Germinal center (tissue), 1 donor: ENCODE measurements at places on chromosomes 3 and 15.

DNA sequence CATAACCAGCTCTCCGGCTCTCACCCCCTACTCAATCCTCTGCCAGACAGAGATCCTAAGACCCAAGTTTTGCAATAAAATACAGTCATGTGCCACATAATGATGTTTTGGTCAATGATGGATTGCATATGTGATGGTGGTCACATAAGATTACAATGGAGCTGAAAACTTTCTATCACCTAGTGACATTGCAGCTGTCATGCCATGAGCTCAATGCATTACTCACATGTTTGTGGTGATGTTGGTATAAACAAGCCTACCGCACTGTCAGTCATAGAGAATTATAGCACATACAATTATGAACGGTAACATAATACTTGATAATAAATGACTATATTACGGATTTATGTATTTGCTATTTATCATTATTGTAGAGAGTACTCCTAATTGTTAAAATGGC, 26.9 kb upstream of the SAMMSON start:
- DNase-seq = no peak

- DNase-seq = no peak
These were observed 102.8 kb downstream of the ARRDC4 start for GRCh38 chr15:98063315-98063714.

DNA sequence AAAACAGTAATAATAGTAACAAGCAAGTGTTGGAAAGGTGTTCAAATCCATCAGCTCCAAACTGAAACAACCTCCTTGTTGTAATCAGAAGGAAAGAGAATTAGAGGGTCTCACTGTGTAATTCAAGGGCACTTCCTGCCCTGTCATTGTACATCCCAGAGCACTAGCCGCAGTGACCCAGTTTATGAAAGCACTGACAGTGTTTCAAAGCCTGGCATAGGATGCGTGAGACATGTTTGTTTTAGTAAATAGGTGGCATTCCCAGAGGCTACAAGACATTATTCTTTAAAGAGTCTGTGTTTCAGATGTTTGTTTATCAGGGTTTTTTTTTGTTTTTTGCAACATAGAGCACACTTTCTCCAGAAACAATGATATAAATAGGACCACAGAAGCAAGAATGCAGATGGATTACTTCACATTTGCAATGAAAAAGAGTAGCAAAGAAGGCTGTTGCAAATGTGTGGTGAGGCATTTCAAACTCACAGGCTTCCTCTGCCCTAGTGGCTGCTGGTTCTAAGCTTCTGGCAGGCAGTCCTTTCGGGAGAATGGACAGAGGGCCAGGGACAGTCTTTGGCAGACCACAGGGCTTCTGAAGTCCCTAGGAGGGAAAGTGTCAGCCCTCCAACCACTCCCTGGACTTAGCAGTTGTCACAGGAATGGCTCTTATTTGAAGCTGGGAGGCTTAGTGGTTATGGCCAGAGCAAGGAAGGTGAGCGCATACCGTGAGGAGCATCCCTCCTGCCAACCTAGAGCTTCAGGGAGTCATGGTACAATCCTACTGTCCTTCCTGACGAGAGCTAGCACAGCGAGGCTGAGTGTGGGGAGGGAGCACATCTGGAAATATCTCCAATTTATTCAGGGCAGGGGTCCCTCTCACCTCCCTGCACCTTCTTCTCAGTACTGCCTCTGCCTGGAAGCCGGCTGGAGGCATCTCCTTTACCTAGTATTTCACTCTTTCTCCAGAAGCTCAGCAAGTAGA, 31.4 kb upstream of the TIPARP start:
- DNase-seq = no peak

- no peak for DNase-seq
These were observed 15.2 kb upstream of the IQCF6 start for GRCh38 chr3:51794206-51794605.

DNA sequence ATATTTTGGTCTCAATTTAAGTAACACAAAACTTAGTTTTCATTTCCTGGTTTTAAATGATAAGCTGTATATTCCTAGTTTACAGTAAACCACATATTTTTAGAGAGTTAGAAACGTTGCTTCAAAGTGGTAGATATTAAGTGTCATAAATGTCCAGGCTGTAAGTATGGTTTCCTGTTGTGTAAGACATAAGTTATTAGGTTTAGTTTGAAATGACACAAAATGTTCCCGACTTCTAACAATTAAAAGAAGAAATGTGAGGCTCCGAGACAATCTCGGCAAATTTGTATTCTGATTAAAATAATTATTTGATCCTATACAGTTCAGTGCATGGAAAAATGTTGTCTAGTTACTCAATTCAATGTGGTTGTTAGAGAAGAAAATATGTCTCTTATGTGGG, 387.3 kb downstream of the EPHA3 start:
- DNase-seq = no peak

DNA sequence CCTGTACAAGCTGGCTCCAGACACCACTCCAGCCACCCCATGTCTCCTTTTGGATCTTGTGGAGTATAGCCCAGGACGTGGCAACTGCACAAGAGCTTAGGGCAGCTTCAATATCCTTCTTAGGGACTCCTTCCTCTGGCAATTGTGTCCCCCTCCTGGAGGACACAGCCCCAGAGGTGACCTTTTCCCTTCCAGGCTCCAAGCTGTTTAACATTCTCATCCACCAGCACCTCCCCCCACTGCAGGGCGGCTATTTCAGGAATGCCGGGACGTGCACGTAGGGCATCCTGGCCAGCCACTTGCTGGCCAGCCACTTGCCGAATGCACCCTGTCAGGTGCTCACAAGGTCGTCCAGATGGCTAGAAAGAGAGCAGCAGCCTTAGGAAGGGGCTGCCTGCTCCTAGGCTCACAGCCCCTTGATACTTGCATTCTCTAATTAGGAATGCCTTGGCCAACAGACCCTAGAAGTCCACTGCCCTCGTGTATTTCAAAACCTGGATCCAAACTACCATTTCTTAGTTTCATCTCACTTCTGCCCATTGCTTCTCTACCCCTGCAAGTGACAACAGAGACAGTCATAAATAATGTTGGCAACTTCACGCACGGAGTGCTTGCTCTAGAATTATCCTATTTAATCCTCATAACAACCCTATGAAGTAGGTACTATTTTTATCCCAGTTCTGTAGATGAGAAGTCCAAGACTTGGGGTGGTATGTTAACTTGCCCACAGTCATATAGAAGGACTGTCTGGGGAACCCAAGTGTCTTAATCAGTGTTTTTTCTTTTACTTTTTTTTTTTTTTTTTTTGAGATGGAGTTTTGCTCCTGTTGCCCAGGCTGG, 24.5 kb upstream of the IDH2 start:
- DNase-seq = no peak

- DNase-seq = no peak
These were observed 49.4 kb downstream of the CPN2 start for GRCh38 chr3:194301730-194302129.

- no peak for DNase-seq
These were observed 189.8 kb upstream of the CNTN4 start for GRCh38 chr3:1908651-1909445.

DNA sequence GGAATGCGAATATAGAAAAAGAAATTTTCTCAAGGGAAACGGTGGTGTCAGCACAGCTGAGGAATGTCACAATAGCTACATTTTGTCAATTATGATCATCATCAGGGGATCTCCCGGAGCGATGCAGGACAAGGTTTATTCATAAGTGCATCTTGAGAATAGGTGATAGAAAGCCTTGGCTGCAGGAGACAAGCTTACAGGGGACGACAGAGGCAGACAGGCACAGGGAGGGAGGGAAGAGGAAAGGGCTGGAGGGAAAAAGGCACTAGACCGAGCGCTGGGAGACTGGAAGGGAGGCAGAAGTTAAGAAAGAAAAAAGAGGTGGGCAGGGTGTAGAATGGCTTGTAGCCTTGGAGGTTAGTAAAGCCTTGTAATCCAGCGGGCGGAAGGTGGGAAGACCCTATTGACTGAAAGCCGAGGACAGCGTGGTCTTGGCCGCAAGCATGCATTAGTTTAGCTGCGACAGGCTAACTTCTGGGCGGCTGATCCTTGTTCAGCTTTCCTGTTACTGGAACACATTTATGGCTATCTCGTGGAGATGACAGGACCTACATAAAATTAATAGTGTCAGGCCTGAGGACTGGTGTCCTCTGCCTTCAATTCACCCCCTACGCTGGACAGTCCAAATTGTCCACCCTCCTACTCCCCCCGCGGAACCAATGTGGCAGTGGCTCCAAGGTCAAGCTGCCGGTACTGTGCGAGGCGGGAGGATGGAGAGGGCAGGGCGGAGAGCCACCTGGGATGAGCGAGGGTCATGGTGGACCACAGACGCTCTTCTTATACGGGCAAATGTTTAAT, 1.4 kb upstream of the NECTIN3 start:
- no peak for DNase-seq

DNA sequence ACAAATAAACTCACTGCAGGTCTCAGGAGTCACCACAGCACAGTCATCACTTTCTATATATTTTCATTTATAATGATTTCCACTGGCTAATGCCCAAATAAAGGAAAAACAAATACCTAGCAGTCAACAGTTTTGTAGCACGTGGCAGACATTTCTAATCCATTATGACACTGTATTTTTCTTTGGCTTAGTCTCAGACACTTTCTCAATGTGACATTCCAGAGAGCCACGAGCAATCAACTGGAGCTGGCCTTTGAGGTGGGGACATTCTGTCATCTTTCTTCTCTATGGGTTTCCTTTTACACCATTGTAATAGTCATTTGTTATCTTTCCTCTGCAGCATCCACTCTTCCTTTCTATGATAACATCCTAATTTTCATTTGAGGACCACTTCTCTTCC, 119.7 kb downstream of the WNT5A start:
- DNase-seq = no peak

GRCh38 chr3:105891101-105891500, 22.3 kb upstream of the CBLB start:
- no peak for DNase-seq

DNA sequence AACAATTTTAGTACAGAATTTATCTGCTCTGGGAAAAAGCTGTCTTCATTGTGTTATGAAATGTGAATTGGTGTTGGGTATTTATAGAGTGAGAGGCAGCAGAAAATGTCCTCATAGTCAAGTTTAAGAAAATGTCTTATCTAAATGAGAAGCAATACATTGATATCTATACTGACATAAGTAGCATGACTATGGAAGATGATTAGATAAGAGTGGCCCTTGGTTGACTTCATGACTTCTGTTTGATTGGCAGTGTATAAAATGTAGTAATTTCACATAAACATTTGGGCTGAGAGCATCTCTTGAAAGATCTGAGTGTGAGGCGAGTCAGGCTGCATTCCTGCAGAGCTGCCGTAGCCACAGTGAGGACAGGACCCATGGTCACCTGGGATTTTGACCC, 19.4 kb downstream of the MCTP2 start:
- DNase-seq = no peak

GRCh38 chr3:187693431-187693830, 8.9 kb downstream of the RTP2 start:
- no peak for DNase-seq

GRCh38 chr3:147354623-147355022, 51.7 kb downstream of the ZIC4 start:
- DNase-seq = no peak

DNA sequence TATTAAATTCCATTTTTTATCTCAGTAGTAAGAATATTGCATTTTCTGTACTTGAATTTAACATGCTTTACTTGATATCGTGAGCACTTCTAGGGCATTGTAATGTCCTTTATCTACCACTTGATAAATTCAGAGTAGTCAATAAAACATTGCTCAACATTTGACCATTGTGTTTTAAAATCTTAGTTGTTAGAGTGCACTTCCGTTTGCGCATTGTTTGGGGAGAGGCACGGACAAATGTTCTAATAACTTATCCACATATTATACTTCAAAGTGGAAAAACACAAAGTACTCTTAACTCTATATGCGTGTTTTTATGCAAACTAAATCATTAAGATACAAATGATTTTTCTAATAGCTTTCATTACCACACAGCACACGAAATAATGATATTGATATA, 419 bp downstream of the FAM227B start:
- DNase-seq = peak; percentile 4

GRCh38 chr3:43632269-43632733, 10.5 kb upstream of the ANO10 start:
- DNase-seq = no peak

- no peak for DNase-seq
These were observed 76.8 kb downstream of the SMAD3 start for GRCh38 chr15:67142092-67142766.

DNA sequence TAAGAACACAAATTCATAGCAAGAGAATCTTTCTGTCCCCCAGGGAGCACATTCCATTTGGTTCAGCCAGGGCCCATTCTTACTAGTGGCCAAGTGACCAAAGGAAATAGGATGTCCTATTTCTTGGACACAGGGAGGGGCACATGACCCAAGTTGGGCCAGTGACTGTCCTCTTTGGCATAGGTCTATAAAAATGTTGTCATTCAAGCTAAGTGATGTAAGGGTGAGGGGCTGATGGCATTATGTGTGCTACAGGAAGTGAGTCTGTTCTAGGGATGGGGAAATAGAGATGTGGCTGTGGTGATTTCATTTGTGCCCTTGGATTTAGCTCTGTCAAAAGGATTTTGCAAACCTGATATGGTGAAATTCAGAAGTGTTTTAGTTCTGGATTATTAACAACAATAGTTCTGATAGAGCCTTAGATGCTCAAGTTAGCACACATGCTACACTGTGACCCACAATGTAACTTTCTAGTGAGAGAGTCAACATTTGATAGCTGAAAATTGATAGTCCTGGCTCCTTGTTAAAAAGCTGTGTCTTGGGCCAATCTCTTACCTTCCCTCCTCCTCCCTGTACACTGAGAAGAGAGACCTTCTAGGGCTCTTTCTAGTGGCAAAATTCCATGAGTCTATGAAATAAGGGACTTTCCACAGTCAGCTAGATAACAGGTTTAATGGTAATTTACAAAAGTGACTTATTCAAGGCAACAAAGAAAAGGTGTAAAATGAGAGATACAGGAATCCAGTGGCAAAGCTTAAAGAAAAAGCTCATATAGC, 117.2 kb downstream of the THRB start:
- no peak for DNase-seq

DNA sequence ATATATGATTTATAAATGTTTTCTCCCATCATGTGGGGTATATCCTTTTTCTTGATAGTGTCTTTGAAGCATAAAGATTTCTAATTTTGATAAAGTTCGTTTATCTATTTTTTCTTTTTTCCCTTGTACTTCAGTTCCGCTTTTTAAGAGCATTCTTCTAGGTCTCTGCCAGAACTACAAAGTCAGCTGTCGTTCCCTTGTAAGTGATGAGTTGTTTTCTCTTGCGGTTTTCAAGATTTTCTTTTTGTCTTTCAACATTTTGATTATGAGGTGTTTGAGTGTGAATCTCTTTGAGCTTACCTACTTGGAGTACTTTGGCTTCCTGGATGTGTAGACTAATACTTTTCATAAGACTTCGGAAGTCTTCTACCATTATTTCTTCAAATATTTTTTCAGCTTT, 9.3 kb upstream of the PRICKLE2 start:
- DNase-seq = no peak

- peak; percentile 30 for DNase-seq
These were observed 85.1 kb downstream of the PDCD6IP start for GRCh38 chr3:33883538-33883950.

GRCh38 chr3:52176951-52177700, 20.8 kb upstream of the ALAS1 start:
- no peak for DNase-seq
